ENCODE measurements at places on chromosomes 1 and 21.

DNA sequence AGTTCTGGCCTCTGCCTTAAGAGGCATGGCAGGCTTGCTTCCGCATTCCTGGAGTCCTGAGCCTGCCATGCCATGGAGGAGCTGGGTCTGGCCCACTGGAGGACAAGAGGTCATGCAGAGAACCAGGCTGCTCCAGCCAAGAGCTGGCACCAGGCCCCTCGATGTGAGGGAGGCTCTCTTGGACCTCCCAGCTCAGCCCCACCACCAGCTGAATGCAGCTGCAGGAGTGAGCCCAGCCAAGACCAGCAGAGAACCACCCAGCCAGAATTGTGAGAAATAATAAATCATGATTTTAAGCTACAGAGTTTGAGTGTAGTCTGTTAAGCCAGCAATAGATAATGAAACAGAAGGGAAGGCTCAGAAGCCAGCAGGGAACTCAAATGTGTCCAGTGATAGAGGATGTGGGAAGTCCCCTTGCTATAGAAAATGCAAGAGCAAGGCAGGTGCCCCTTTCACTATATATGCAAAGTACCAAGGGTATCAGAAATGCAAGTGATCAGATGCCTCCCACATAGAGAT is 118.4 kb downstream of the HIVEP3 start:
- DNase-seq: no peak

- DNase-seq: no peak
Measured at GRCh38 chr1:33512226-33513011, 40.0 kb downstream of the ZSCAN20 start.

DNA sequence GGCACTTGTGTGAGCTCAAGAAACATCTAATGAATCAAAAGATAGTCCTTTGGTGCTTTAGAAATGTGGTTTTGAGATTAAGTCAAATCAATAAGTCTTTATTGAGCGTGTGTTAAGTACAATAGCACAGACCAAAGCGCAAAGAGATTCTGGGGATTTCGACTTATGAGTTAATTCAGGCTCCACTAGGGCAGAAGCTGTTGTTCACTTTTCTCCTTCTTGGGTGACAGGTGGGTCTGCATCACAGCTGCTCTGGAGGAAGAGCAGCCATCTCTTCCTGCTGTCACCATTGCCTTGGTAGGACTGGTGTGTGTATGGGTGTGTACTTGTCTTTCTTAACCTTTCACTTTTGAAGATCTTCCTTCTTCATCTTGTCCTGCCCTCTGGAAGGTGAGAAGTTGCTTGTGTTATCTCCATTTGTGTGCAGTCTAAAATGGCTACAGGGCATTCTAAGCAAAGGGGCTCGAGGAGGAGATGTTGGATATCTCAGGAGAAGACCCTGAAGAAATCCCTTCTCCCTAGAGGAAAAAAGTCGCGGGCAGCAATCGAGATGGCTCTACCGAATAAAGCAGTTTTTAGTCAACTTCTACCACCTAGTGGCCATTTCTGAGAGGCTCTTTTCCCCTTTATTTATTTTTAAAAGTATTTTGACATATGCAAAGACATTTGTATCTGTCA is 22.9 kb upstream of the DISC1 start:
- DNase-seq: peak; percentile 56

GRCh38 chr1:35573198-35574124 is at the start of gene TFAP2E:
Gene TFAP2E (plus strand): TSS chr1:35573314. CDS start chr1:35573578, 264 bp downstream.
- peak; percentile 32 for DNase-seq

GRCh38 chr1:186643614-186644013 is 36.6 kb downstream of the PTGS2 start:
- DNase-seq: peak; percentile 50

DNA sequence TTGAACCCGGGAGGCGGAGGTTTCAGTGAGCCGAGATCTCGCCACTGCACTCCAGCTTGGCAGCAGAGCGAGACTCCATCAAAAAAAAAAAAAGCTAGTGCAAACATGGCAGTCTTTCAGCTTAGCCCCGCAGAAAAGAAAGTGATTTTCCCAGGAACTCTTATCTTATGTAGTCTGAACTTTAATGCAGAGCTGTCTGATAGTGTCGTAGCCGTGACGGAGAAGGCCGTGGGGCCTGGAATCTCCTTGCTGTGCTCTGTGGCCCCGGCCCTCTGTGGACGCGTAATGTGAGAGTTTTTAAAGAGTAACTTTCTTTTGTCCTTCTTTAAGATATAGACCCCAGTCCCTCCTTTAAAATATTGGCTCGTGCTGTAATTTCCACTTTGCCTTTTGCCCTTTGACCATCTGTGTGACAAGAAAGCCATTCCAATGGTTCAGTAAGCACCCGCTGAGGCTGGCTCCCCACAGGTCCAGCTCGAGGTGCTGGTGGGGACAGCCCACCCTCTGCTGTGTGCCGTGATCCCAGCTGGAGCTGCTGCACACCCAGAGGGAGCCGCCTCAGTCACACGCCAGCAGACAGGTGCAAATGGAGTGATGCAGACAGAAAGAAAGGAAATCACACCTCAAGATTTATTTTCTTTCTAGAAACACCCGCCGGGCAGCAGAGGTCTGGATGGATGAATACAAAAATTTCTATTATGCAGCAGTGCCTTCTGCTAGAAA is 164.0 kb downstream of the PGBD5 start:
- no peak for DNase-seq

DNA sequence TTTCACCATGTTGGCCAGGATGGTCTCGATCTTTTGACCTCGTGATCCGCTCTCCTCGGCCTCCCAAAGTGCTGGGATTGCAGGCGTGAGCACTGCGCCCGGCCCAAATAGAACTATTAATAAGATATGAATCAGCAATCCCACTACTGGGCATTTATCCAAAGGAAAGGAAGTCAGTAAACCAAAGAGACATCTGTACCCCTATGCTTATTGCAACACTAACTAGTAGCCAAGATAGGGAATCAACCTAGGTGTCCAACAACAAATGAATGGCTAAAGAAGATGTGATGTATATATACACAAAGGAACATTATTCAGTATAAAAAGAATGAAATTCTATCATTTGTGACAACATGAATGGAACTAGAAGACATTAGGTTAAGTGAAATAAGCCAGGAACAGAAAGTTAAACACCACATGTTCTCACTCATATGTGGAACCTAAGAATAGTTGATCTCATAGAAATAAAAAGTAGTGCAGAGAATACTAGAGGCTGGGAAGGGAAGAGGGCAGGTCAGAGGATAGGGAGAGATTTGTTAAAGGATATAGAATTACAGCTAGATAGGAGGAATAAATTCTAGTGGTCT is 48.8 kb downstream of the XPR1 start:
- peak; percentile 88 for DNase-seq

DNA sequence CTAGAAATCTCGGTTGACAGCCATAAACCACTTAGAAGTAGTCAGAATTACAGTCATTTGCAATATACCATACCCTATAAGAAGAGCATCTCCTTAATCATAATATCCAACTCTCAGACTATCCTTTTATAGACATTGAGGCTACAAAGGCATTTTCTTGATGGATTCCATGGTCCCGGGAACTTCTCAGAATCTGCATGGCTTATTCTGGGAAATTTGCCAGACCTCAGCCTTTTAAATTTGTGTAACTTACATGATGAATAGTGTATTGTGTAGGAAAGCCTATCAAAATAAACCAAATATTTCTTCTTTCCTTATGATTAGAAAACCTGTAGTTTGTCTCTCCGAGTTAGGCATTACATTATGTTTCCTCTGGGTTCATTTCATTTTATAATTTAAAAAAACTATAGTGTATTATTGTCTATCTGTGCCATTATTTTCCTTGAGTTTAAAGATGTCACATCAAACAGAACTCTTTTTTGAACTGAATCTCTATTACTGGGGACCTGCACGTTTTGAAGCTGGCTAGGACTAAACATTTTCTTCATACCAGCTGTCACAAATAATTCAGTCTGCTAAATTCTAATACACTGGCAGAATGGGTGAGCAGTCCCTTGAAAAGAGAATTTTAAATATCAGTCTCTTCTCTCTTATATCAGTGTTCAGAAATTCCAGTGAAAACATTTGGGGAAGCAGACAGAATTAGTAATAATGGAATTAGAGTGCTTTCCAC is 102.9 kb downstream of the GABPA start:
- DNase-seq: peak; percentile 94

DNA sequence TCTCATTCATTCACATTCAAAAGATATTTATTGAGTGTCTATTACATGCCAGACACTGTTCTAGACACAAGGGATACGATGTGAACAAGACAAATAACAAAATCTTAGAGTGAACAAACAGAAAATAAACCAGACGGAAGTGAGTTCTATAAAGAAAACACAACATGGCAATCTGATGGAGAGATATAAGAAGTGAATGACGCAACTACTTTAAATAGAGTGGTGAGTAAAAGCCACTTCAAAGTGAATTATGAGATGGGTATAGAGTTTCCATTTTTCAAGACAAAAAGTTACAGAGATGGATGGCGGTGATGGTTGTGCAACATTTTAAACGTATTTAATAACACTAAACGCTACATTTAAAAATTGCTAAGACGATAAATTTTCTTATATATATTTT is 75.4 kb downstream of the CEP170 start:
- DNase-seq: peak; percentile 10

- no peak for DNase-seq
Measured at GRCh38 chr1:233459470-233459945, 132.0 kb downstream of the MAP3K21 start.

DNA sequence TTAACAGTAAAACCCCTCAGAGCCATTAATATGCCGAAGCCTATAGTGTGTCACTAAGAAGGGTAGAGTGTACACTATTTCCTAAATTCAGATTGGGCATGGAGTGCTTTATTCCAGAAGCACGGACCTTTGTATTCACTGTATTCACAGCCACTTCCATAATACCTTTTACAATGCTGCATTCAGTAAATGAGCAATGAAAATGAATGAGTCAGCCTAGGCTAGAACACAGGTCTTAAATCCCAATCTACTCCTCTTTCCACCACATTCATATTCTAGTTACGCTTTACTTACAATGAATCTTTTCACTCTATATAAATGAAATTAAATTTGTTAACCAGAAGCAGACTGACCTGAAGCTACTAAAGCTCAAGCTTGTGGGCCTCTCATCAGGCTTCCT is 13.0 kb upstream of the GORAB start:
- no peak for DNase-seq

- peak; percentile 41 for DNase-seq
Measured at GRCh38 chr1:76053021-76053420, 21.5 kb upstream of the ST6GALNAC3 start.

DNA sequence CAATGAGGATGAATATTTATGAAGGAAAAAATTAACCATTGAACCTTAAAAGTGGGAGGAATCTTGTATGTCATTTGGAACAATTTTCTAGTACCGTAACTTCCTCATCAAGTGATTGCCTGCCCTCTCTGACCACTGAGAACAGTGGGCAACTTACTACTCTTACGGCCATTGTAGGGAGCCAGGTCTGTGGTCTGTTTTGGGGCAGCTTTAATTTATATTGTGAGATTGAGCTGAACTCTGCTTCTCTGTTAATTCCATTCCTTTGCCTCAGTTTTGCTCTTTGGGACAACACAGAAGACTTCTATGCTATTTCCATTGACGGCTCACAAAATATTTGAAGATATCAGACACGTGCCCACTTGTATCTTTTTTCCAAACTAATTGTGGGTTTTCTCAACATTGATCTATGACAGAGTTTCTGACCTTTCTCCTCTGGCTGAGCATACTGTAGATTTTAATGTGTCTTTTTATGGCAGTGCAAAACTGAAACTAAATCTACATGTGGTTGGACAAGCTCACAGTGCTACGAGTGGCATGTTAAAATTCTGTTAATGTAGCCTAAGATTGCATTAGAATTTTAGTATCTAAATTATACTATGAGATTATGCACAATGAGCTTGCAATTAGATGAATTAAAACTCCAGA is 27.8 kb upstream of the ZNF281 start:
- DNase-seq: no peak

GRCh38 chr1:156065871-156066270 is 4.9 kb downstream of the RAB25 start:
- DNase-seq: no peak

DNA sequence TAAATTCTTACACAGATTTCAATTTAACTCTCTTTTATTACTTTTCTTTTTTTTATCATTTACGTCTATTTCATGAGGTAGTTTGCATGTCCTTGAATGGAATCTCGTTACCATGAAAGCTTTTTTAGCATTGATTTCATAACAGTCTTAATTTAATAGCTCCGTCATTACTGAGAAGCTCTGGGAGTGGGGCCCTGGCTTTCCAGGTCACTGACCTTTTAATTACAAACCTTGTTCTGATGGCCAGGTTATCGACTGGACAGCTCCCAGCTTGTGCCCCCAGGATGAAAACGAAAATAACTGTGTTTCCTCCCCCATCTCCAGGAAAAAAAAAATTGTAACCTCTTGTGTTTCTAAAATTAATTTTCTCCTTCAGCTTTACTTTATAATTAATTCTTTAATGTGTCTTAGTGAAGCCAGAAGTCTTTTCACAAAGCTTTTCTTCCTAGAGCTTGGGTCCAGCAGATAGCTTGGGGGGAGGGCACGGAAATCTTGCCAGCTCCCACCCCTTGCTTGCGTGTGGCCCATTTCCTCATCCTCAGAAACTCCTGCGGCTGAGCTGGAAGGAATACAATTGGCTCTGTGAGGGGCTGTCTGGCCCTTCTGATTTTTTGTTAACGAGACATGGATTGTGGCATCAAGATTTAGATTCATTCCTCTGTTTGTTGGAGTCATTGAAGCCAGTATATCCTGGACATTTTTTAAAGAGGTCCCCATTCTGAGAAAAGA is 65.7 kb downstream of the PEX14 start:
- DNase-seq: no peak

DNA sequence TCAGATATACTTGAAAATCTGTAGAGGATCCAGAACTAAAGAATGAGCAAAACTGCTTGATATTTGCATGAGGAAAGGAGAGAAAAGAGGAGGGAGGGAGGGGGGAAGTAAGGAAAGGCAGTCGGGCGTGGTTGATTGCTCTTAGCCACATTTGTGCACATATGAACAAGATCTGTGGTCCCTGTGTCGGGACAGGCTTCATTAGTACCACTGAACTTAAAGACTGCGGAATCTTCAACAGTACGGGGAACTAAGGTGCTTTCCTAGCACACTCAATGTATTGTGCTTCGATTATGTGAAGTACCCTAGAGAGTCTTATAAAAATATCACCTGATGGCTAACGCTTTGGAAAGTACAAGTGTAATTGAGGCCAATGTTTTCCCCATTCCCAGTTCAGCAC is 59.9 kb downstream of the ZBTB18 start:
- DNase-seq: no peak

GRCh38 chr1:109113590-109114341 is at the start of gene ELAPOR1:
Gene ELAPOR1 (plus strand): TSS chr1:109114115. CDS start chr1:109114184, 69 bp downstream.
- peak; percentile 49 for DNase-seq

DNA sequence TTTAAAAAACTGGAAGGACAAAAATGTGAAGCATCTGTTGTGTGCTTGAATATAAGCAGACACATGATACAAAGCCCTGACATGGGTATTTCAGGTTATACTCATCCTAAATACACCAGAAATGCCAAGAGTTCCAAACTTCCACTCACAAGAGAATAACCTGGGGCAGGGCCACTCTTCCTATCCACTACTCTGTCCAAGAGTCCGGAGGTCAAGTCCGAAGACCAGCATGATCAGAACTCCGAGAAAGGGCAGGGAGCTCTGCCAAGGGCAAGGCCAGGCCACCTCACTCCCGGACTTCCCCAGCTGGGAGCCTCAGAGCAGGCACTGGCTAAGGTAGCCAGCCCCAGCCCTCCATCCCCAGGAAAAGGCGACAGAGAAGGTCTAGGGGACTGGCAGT is 37.5 kb downstream of the HLCS start:
- no peak for DNase-seq

- peak; percentile 80 for DNase-seq
Measured at GRCh38 chr1:13781907-13782633, 82.1 kb downstream of the PRDM2 start.

Data from amniotic epithelial cell (primary cell).